NCI-H748 treated with DMSO at 0.1 percent for 48 hours (cell line): ENCODE measurements at places on chromosomes 12 and 14.

DNA sequence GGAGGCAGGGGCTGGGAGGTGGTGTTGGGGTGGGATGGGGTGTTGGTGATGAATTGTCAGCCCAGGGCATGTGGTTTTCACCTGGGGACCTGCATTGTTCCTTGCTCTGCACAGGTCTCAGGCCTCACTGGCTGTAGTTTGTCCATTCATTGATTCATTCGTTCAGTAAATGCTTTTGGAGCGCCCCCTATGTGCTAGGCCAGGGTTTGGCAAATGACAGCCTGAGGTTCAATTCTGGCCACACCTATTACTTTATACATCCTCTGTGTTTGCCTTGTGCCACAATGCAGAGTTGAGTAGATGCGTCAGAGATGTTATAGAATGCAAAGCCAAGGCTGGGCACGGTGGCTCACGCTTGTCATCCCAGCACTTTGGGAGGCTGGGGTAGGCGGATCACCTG lies 4.7 kb downstream of the ADCK1 start:
- DNase-seq, result no peak

DNA sequence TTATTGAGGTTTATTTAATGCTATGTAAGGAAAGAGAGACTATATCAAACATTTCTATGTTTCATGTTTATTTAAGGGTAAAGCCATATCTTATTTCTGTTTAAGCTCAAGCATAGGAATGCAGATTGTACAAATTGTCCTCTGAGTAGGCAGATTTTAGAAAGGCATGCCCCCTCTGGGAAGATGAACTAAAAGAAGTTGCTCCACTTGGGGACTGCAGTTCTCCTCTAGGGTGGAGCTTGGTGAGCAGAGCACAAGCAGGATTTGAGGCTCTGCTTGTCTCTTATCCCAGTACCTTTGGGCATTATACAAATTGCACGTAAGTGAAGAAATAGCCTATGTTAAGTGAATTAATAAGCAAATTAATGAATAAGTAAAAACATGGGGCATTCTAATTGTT lies 96.2 kb upstream of the PDE3A start:
- no peak for DNase-seq

DNA sequence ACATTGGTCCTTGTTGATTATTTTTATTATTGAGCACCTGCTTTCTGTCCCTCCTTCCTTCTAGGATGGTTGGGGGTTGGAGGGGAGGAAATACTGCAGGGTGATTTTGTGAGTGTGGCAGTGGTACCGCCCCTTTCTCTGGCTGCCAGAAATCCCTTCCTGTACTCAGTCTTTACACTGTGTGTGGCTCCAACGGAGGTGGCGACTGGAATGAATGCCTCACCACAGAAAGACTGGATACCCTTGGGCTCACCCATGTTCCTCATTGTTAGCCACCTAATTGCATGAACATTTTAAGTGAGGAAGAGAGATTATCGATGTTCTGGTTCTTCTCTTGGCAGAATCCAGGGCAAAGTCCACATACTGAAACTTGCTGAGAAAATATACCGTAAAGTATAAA lies 272.0 kb upstream of the E2F7 start:
- no peak for DNase-seq

DNA sequence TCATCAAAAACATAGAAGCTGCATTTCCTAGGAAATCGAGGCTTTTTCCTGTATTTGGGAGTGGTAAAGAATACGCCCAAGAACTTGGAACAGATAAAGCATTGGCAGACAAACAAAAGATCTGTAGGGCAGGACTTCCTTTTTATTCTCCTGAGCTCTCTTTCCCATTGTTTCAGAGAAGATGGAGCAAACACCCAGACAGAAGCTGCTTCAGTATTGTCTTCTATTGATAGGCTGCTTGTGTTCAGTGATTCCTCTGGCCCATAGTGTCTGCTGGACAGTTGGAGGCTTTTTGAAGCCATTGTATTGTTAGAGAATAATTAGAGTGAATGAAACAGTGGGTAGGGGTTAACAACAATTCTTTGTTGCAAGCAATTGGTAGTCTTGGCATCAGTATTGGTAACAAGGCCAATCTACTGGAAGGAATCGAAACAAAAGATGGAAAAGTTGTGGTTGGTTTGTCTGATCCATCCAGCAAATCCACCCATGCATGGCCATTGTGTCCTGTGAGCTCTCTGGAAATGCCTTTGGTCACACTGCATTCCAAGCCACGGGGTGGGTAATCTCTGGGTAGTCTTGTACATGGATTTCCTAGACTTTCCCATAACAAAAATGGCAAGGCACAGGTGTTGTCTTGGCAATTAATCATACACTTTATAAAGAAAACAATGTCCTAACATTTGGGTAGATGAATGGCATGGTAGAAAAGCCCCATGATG lies 424.8 kb downstream of the RAD51B start:
- DNase-seq, result no peak

DNA sequence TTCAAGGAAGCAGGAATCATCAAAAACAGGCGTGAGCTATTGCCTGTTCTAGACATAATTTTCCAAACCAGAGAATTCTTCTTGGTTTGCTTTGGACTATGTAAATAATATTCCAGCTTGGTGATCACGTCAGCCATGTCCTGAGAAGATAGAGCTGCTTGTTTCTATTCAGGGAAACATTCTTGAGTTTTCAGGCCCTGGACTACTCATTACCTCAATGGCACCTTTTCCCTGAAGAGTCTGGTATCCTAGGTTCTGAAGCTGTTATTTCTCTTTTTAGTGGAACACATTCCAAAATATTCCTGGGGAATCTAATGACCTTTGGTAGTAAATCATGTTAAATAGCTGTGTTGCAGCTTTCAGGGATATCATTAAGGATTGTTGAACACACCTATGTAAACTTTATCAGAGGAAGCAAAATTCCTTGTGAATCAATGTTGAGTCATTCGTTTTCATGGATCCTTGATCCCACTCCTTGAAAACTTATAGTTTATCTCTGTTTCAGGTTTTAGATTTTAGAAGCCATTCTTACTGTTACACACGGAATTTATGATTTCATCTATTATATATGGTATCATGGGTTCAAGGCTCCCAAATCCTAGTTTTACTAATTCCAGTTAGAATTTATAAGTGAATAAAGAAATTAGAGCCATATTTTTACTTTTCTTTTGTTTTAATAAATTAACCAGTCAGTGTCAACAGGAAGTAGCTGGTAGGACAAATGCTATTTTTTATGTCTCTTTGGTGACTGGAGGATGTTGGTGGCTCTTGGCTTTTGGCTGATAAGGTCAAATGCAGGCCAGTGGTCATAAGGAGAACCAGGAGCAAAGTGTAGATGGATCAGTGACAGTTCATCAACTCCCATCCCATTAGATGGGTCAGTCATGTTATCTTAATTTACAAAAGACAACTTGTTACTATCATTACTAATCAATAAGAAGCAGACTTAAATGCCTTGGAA lies 380.1 kb downstream of the ZFP36L1 start:
- DNase-seq, result no peak

GRCh38 chr12:121490401-121491281 lies 90.2 kb downstream of the KDM2B start:
- no peak for DNase-seq

DNA sequence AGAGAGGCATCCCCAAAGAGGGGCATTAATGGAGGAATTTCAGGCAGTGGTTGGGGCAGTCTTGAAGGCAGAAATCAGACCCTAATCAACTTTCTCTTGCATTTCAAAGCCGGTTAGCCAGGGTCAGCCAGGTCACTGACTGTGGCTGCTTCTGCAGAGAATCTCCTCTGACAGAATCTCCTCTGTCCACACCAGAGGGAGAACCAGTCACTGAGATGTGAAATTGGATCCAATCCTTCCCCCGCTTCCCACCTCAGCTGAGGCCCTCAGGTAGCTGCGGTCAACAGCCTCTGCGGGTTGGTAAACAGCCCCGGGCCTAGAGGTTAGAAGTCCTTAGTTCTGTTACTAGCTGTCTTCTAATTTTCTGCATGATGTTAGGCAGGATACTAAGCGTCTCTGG lies 39.8 kb upstream of the NUAK1 start:
- no peak for DNase-seq

- DNase-seq, result no peak
These were observed 158.5 kb downstream of the PRKCH start for GRCh38 chr14:61479746-61480502.

DNA sequence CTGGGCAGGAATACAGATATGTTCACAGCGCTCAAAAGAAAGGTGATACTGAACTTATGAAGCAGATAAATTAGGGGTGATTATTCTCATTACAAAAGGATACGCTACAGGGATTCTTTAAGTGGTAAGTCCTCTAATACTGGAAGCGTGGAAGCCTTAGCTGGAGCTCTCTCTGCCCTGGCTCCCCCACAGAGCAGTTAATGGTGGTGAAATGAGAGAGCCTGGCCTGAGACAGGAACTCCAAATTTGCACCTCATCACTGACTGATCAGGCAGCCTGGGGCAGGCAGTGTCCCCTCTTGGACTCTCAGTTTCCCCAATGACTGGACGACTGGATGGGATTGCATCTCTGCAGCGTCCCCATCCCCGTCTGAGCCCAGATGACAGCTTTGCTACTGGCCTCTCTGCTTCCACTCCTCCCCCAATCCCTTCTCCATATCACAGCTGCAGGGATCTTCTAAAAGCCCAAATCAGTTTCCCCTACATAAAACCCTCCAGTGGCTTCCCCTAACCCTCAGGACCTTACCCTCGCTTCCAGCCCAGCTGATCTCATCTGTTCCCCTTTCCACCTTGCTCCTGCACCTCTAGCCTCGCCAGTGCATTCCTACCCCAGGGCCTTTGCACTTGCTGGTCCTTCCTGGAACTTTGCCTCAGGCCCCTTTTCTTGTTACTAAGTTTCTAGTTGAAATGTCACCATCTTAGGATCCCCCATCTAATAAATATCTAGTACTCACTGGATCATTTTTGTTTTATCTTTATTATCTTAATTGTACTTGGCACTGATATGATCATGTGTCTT lies 171.7 kb upstream of the LHX5 start:
- DNase-seq, result no peak

DNA sequence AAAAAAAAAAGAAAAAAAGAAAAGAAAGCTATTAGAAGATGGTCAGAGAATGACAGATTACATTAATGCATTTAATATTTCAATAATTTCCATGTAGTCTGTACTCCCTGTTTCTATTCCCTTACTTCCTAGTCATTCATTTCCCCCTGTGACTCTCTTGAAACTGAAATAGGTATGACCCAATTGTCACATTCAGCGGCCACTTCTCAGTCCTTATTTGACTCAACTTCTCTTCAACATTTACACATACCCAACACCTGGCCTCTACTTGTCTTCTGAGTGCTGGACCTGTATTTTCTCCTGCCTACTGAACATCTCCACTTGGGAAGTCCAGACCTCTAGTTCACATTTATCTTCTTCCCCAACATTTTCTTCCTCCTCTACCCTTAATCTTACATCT lies 7.2 kb downstream of the EEA1 start:
- no peak for DNase-seq

- no peak for DNase-seq
These were observed 107.9 kb upstream of the PMCH start for GRCh38 chr12:102305486-102305885.

DNA sequence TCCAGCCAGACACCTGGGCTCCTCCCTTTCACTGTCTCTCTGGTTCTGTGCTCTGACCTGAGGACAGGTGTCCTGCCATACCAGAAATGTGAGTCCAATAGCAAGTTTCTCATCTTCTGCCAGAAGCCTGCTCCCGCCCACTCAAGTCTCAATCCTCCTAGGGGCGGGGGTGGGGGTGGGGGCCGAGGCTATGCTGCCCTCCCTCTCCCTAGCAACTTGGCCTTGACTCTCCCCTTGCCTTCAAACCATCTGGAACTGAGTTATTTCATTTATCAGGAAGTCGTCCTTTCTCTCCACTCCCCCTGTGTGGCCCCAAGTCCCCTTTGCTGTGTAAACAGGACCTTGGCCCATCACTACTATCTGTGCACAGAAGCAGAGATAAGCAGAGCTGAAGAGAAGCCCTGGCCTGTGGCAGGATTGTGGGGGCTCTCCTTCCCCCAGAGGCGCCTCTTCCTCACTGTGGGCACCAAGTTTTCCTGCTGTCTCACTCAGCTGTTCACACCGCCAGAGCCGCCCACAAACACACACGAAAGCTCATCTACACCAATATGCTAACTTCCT lies 117.1 kb downstream of the DPF3 start:
- DNase-seq, result no peak

DNA sequence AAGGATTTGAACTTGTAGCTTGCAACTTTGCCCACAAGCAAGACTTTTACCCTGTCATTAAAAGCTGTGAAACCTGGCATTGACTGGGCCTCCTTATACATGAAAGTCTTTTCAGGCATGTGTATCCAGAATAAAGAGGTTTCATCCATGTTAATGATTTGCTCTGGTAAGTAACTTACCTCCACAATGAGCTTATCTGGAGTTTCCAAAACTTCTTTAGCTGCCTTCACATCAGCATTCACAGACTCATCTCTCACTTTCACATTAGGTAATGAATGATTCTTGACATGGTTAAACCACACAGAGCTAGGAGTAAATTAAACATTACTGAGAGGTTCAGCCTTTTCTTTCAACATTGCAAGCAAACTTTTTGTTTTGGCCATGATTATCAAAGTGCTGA lies 234.4 kb upstream of the CLEC14A start:
- DNase-seq, result no peak

DNA sequence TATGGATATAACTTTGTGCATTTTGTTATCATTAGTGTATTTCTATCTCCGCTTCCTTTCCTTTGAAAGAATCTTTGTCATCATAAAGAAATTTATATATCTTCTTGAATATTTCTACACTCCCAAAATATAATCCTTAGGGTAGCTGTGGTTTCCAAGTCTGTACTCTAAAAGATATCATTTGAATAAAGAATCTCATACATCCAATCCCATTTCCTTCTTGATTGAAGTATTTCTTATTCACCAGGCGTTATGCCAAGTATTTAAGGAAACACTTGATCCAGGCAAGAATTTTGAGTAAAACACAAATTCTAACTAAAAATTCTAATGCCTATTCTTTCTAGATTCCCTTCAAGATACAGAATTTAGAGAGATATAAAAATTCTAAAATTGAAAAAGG lies 821.8 kb downstream of the GALC start:
- DNase-seq, result no peak

DNA sequence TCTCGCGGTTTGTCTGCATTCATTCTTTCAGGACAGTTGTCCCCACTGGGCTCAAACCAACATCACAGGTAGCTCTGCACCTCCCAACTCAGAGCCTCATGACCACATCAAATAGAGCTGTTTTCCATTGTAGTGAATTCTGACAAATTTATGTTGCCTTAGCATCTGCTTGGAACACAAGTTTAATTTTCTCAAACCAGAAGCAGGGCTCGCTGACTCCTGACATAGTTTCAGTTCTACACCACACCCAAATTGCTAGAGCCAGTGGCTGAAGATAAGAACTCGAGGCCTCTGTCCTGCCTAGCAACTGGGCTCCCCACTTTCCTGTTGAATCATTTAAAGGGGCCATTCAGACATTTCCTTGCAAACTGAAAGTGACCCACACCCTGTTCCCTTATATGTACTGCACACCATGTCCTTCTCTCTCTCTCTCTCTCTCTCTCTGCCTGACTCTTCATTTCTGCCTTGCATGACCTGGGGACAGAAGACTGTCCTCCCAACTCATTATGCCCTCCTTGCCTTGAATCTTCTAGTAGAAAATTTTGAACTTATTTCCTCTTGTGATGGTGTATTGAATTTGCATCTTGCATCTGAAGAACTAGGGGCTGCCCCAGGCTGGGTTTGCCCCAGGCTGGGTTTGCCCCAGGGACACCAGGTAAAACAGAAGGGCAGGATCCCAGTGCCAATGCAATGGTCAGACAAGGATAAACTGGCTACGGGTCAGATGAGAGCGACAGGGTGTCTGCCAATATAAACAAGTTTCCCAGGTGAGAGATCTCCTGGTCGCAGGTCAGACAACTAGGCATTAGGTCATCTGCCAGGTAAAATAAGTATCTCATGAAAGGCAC lies 9.7 kb upstream of the WSCD2 start:
- no peak for DNase-seq
